ENCODE measurements at places on chromosomes 3 and 15.

DNA sequence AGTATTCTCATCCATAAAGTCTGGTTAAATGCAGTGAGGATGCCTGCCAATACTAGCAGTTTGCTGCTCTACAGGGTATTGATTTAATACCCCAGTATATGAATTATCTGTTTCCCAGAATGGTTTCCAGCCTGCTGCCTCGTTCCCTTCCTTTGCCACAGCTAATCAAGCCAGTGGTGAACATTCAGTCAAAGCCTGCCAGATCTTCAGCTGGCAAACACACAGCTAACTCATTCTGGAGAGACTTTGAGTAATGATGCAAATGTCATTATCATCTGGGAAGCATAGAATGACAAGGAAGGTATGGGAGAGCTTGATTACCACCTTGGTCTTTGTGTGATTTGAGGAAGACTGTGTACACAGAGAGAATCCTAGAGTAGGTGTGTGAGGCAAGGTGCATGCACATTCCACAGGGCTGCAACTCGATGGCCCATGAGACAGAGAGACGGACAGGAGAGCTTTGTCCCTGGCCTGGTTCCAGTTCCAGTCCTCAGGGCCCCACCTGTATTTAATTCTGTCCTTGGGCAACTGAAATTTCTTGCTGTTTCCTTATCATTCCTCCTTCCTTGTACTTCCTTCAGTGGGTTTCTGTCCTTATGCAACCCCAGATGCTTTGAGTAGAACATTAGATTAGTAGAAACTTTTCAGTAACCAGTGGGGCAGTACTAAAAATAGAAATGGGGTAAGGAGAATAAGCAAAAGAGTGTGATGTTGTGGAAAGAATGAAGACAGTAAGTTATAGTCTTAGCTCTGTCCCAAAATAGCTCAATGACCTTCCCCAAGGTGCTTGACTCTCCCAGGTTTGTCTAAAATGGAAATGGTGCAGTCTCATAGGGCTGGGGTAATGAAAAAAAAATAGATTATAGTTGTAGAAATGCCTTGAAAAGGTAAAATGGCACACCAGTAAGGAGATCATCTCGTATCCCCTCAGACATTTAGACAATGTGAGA, 72.5 kb downstream of the MITF start:
- DNase-seq, result no peak

DNA sequence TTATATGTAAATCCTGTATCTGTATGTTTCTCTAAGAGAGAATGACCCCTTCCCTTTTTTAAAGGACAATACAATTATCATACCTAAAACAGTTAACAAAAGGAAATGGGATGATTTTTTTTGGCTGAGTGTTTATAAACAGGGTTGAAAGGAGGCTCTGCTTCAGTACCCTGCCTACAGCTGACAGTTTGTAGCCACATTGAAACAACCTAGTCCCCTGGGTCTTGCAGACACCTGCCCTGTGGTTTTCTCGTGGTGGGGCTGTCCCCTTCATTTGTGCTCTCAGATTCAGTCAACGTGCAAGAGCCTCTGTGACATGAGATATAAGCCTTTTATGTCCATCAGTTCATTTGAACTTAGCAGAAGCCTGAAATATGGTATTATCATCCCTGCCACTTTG, 2.3 kb upstream of the HMCES start:
- no peak for DNase-seq

DNA sequence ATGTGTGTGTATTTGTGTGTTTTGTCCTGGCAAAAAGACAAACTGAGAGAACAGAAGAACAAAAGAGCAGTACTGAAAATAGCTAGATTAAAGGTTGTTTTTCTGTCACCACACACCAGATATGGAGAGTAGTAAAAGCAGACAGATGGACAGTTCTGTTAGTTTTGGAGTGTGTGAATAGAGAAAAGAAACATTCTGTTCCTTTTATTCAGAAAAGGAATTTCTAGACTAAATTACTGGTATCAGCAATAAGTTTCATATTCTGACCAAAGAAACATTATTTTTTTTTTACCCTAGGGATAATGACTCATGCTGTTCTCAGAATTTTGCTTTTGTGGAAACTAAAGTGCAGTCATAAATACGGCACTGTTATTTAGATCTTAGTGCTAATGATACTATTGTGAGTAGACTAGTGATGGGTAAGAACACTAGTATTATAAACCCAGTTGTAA, 32.9 kb downstream of the PIK3CA start:
- DNase-seq, result no peak

DNA sequence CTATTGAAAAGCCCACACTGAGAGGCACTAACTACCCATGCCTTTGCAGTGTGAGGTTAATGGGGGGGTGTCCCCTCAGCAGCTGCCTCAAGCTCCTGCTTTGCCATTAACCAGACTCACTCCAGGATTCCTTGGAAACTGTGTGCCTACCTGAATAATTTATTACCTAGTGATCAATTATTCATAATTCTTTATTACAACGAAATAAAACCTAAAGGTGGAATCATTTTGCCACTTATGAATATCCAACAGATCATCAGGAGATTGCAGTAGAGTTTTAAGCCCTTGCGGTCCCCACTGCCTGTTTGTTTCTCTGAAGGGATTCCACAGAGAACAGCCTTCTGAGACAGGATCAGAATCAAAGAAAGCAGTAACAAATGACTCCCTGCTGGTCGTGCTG, 23.3 kb downstream of the NEK11 start:
- DNase-seq, result no peak

DNA sequence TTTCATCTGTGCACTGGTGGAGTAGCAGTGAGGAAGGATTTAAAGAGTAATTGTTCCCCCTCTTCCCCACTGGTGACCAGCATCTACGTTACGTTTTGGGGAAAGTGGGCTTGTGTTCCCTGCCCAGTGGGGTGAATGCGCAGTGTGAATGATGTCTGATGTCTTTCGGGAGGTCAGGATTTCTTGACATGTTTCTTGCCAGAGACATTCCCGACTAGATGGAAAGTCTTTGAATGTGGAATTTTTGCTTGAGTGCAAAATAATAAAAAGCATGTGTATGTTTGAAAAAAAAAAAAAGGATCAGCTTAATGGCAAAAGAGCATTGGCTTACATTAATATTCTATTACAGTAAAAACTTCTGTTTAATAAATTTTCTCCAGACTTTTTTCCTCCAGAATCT, 632.2 kb downstream of the FOXP1 start:
- DNase-seq, result no peak

- DNase-seq, result no peak
These were observed 16.2 kb downstream of the GALNT15 start for GRCh38 chr3:16190704-16191103.

DNA sequence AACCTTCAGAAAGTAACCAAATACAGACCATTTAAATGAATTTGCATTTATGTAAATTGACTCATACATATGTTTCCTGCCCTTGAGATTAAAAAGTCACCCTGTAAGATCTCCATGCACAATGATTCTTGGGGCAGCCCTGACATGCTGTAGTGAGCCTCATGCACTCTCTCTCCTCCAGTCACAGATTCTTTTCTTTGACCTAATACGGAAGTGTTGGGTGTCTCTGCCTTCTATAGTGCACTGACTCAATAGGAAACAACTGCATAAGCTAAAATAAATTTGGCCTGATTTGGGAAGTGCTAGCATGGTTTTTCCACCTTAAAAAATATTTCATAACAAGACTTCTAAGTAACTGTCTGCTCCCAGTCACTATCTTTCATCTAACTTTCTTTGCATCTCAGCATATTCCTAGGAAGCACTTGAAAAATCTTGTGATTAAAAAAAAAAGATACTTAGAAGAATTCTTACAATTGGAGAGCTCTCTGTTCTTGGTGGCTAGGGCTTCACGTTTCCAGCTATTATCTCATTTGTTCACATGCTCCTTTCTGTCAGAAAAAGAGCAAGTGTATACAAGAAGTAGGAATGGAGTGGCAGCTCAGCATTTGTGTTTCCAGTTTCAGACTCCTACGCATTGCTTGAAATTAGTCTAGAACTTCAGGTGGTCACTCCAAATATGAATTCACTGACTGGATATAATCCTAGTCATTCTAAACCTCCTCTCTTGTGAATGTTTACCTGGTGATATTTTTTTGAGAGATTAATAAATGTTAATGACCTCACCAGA, 207.9 kb upstream of the COL8A1 start:
- no peak for DNase-seq

DNA sequence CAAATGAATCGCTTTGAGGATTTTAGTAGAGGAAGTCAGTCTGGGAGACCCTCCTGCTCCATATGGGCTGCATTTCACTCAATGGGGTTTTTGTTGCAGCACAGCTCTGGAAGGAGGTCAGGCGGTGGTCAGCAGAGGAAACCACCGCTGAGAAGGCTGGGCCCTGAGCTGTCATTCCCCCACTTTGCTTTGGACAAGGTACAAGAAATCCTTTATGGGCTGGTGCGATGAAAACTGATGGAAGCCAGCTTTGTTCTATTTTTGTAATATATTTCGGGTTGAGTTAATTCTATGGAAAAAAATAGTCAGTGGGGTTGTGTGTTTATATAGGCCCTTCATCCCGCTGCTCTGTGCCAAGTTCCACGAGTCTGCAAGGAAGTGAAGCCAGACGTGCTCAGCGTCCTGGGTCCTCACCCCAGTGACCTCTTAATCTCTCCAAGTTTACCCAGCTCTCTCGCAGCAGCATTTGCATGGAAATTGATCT, 157.1 kb upstream of the TMC3 start:
- no peak for DNase-seq

- peak; percentile 93 for DNase-seq
These were observed at the start of gene NISCH for GRCh38 chr3:52455283-52456168. Gene NISCH, plus strand, starts transcription at chr3:52455604. Its CDS starts 38 bp downstream, at chr3:52455642.

DNA sequence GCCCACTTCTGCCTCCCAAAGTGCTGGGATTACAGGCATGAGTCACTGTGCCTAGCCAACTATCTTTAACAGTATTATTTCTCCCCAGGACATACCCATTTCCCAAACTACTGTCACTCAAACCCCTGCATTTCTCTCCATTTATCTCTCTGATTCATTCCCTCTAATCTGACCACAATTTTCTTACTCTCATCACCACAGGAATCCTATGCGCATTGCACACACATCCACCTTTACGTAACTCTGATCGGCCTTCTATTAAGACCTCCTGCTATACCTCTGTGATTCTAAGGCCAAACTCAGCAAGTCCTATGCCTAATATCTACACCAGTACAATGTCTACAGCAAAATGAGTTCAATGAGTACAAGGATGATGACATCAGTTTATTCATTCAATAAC, 235.0 kb downstream of the ULK4 start:
- no peak for DNase-seq

DNA sequence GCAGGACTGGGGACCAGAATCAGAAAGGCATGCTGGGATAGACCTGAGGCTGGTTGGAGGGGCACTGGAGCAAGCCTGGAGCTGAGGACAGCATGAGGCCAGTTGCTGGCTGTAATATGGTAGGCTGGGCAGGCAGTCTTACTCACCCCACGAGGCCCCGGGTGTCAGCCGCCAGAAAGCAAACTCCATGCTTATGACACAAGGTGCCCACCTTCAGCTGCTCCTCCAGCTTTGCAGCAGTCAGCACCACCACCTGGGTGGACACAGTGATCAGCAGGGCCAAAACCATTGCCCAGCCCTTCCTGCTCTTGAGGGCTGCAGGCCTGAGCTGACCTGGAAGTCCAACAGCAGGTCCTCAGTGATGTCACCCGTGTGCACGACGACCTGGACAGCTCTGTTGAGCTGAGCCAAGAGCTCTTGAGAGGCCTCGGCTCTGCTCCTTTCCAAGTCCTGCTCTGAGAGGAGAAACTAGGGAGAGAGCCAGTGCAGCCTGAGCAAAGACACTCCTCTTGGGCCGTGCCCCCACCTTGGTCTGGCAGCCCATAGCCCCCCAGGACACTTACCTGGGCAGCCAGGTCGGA, 747 bp downstream of the UBA7 start:
- no peak for DNase-seq

- no peak for DNase-seq
These were observed 86.9 kb downstream of the CDIN1 start for GRCh38 chr15:36666228-36666905.

DNA sequence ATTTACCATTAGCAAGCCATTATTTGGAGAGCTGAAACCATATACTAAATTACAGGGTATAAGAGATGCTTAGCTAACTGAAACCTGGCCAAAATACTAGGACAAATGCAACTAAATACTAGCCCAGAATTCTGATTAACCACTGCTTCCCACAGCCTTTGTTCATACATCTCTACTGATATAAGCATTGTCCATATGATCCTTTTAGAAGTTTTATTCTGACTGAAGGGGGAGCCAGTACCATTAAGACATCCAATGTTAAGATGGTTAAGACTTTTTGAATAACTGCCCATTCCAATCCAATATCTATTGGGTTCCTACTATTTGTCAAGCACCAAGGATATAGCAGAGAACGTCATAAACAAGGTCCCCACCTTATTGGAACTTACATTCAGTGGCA, 421.3 kb downstream of the FOXP1 start:
- no peak for DNase-seq

- DNase-seq, result no peak
These were observed 42.2 kb upstream of the GNB5 start for GRCh38 chr15:52233405-52233804.

GRCh38 chr15:58070801-58071418, 5.4 kb upstream of the ALDH1A2 start:
- peak; percentile 26 for DNase-seq

- no peak for DNase-seq
These were observed 67.3 kb downstream of the DNAJB8 start for GRCh38 chr3:128399221-128399915.

DNA sequence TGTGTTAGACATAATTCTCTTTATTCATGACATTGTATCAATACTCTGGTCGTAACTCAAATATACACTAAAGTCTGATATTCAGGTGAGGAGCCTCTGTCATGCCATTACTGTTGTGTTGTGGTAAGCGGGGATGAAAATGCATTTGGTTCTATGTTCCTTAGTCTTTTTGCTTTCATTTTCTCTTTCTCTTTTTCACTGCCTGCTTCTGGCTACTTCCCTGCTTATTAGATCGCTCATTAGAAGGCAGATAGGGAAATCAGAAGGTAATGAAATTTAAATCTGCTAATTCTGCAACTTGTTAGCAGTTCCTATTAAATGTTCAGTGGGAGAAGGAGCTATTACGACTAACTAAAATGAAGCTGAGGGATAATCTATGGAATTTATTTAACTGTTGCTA, 345.0 kb downstream of the GRM7 start:
- DNase-seq, result no peak

- DNase-seq, result no peak
These were observed 165.7 kb upstream of the TSC22D2 start for GRCh38 chr3:150242220-150242936.

GRCh38 chr3:81808900-81809299, 47.5 kb upstream of the GBE1 start:
- no peak for DNase-seq

DNA sequence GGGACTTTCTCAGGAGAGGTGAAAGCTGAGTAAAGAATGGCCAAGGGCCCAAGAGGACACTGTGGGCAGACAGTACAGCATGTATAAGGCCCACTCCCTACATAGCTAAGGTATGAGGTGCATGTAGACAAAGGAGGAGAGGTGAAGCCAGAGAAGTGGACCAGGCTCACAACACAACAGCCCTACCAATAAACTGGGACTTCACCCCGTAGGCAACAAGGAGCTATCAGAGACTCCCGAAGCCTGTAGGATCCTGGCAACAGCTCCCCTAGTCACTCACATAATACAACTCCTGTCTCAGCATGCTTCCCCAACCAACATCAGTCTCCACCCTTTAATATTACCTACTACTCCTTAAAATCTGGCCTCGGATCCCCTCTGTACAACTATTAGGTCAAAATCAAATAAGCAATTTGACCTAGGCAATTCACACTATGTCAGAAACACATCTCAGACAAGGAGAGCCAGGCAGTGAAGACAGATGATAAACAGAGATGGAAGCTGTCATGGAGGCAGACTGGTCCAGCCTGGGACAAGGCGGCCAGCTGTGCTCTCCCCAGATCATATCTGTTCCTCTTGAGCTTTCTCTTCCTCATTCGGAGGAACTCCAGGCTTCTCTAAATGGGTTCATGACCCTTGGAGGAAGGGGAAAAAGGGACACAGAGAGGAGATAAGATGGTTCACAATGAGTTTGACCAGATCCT, 1.4 kb downstream of the XXYLT1 start:
- no peak for DNase-seq

All from stimulated activated CD4-positive, alpha-beta T cell treated with anti-CD3 and anti-CD28 coated beads, Interleukin-4, amount 100 ng/mL, for 48 hours (primary cell).